ENCODE measurements at places on chromosomes 3 and 15.

DNA sequence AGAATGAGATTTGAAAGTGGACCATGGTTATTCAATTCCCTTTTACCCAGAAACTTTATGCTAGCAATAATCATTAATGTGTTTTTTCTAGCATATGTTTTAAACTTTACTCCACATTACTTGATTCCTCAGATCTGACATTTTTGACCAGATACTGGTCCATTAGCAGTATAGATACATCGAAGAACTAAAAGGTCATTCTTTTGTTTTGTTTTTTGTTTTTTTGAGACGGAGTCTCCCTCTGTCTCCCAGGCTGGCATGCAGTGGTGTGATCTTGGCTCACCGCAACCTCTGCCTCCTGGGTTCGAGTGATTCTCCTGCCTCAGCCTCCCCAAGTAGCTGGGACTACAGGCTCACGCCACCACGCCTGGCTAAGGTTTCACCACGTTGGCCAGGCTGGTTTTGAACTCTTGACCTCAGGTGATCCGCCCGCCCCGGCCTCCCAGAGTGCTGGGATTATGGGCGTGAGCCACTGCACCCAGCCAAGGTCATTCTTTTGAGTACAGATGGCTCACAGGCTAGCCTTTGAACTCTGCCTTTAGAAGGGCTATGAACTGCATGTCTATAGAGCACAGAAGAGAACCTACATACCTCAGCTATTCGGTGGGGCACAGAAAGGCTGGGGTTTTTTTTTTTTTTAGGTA lies 28.6 kb downstream of the CHP1 start:
- no peak for DNase-seq

DNA sequence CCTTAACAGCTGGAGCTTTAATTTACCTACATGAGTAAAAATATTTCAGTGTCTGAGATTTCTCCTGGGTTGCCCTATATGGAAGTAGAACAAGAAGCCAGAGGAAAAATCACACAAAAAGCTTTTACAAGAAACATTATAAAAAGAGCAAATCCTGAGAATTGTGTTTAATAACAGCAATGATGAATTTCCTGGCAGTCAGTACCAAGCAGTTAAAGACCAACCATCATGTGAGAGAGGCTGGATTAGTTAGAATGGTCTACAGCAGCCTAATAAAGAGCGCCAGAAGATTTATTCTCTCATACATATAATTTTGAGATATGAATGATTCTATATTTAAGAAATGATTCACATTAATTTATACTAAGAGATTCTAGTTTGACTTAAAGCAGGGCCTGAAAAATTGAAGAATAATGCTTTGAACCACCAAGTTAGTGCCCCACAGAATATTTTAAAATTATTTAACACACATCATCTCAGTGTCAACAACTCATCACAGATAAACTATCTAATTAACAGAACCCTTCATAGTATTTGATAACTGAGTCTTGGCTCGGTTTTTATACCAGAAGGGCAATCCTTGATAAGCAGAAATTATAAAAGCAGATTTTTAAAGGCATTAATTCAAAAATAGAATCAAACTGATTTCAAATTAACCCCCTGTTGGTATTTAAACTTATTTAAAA lies 59.9 kb upstream of the DPH6 start:
- no peak for DNase-seq

DNA sequence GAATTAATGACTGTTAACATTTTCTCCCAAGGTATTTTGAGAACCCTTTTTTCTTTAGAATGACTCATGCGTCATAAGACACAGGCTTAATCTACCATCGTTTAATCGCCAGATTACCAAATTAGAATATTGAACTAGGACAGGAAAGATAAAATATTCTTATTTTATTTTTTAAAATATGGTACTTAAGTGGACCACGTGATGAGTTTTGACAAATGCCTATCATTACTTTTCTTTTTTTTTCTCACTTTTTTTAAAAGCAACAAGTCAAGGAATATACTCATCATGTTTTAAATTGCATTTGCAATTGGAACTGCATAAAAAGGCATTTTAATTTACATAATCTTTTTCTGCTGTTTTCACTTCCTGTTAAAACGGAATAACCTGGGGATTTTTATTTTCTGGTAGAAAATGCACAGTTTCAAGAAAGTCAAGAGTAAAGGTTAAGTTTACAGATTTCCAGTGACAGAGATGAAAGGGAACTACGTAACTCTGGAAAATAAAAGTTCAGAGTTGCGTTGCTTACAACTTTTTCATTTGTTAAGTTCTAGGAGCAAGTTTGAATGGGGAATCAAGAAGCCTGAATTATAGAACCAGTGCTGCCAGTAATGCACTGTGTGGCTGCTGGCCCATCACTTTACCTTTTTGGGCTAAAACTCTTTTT lies 23.6 kb downstream of the SIAH2 start:
- DNase-seq, result no peak

- no peak for DNase-seq
These were observed 128.9 kb downstream of the AQP9 start for GRCh38 chr15:58267051-58267450.

GRCh38 chr15:45402955-45403877 lies 24.9 kb upstream of the GATM start:
- DNase-seq, result no peak
